Stimulated activated CD8-positive, alpha-beta memory T cell treated with anti-CD3 and anti-CD28 coated beads, Interleukin-7, amount 100 ng/mL, for 24 hours (primary cell): ENCODE measurements at places on chromosomes 5 and 9.

DNA sequence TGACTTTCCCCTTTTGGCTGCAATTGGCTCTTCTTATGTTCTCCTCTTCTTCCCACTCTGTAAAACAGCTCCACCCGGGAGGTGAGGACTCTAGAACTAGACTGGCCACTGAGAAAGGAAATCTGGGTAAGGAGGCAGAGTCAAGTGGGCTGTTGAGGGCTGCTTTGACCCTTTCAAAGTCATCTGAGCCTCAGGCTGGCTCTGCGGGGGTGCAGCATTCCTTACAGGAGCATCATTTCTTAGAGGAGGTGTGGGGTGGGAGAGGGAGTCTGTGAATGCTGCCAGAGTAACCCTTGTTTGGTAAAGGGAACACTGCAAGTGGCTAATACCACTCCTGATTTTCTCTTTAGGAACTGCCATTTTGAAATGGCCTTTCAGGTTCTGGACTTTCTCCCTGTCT is 377.7 kb upstream of the SMARCA2 start:
- no peak for DNase-seq

DNA sequence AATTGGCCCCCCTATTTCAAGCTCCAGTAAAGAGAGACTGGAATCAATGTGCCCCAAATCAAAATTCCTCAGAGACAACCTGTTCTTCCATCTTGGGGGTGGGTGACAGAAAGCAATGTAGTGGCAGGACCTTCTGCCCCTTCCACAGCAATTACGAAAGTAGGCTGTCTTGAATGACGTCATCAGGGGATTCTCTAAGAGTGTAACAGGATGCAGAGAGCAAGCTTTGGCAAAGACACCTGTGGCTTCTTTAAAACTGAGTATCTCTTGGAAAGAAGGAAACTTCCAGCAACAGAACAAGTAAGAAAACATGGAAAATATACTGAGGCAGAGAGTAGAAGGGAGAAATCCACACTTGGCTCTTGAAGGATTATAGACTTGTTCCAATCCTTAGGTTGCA is 247.6 kb upstream of the PDE4D start:
- no peak for DNase-seq

DNA sequence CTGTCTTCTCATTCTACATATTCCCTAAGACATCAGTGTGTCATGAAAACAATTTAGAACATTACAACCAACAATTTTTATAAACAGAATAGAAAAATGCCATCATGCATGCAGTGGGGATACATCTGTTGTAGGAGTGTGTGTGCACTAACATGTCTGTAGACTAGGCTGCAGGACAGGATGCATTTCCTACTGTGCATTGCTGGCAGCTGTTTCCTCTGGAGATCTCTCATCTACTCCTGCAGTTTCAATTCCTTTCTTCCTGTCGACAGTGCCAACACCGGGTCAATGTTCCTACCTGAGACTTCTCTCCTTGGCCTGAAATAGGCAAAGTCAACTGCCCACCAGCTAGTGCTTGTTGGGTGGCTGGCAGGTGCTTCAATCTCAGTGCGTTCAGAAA is 69.8 kb downstream of the ANKH start:
- no peak for DNase-seq

- no peak for DNase-seq
These were observed 46.1 kb downstream of the S1PR3 start for GRCh38 chr9:89037346-89037745.

GRCh38 chr9:134335486-134336220 is 9.4 kb downstream of the RXRA start:
- no peak for DNase-seq

DNA sequence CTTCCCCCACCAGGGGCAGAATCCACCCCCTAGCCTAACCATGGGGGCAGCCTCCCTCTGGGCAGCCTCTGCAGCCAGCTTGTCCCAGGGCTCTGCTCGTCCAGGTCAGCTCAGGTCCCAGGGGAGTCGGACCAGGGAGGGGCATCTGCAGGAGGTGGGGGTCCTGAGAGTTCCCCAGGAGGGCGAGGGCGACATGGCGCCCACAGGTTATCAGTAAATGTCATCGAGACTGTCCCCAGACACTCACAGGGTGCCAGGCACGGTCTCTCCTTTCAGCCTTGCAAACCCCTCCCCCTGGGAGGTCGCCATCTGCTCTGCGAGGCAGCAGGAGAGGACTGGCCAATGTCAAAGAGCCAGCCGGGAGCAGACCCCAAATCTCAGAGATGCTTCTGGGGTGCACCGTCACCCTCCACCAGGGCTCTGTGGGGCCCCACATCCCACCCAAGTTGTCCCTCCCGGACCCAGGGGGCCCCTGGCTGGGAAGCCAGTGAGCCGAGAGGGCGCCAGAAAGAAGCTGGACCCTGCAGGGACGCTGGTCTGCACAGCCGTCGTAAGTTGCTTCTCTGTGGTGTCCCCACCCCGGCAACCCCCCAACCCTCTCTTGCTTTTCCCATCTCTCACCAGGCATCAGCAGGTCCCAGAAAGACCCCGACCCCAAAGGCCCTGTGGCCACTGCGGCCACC is 69.3 kb downstream of the NTNG2 start:
- DNase-seq: no peak

DNA sequence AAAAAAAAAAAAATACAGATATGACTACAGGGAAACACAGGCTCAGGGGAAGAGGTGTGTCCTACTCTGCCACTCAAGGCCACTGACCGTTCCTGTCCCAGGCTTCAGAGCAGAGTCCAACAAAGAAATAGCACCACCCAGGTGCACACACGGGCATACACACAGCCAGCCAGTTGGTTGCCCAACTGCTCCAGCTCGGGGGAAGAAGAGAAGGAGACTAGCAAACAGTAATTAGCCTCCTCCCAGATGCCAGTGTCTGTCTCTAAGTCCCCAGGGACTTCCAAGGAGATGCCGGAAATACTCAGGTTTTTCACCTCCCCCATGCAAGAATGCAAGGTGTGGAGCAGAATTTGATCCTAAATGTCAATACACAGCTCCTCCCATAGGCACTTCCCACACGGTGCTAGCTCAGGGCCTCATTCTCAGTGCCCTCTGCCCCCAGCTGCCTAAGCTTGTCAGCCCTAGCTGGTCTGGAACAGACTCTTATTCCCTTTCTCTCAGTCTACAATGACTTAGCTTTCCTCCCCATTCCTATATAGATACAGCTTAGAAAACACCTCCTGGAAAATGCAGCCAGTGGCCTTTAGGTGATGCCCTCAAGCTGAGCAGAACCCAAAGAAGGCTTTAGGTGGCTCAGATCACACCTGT is 1.7 kb downstream of the MYORG start:
- no peak for DNase-seq

GRCh38 chr5:64666078-64666477 is 24.2 kb upstream of the SHISAL2B start:
- no peak for DNase-seq

- no peak for DNase-seq
These were observed 41.8 kb downstream of the KCNT1 start for GRCh38 chr9:135743546-135744332.

DNA sequence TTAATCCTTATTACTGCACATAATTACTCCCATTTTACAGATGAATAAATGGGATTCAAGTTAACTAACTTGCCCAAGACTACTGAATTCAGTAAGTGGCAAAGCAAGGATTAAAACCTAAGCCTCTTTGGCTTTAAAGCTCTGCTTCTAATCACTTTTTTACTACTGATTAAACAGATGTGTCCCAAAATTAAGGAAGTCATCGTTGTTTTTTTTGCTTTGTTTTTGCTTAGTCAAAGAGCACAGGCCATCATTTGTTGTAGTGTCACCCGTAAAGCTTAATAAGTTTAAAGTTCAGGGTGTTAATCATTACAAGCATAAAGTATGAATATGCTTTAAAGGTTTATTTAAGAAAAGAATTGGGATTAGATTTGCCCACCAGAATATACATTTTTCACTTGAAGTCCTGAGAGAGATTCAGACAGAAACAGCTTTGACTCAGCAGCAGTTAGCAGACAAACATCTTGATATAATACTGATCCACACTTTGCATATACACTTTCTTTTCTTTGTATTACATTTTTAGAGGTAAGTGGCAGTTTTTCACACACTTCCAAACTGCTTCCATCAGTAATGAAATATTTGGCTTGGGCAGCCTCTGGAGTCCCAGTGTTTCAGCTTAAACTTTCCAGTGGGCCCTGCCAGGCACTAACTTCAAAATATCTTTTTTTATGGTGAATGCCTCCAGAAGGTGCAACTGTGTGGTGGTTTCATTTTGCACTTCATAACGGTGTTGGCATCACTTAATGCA is 52.7 kb downstream of the PIK3R1 start:
- DNase-seq: no peak

GRCh38 chr5:142235870-142236672 is 88.8 kb downstream of the SPRY4 start:
- no peak for DNase-seq

GRCh38 chr9:111178331-111179055 is 140.2 kb upstream of the LPAR1 start:
- no peak for DNase-seq

- no peak for DNase-seq
These were observed 97.1 kb upstream of the CDH6 start for GRCh38 chr5:31096238-31096865.
